ENCODE measurements at places on chromosomes 6 and 20.

GRCh38 chr6:85460154-85460920 lies 10.5 kb downstream of the NT5E start:
- DNase-seq = no peak

DNA sequence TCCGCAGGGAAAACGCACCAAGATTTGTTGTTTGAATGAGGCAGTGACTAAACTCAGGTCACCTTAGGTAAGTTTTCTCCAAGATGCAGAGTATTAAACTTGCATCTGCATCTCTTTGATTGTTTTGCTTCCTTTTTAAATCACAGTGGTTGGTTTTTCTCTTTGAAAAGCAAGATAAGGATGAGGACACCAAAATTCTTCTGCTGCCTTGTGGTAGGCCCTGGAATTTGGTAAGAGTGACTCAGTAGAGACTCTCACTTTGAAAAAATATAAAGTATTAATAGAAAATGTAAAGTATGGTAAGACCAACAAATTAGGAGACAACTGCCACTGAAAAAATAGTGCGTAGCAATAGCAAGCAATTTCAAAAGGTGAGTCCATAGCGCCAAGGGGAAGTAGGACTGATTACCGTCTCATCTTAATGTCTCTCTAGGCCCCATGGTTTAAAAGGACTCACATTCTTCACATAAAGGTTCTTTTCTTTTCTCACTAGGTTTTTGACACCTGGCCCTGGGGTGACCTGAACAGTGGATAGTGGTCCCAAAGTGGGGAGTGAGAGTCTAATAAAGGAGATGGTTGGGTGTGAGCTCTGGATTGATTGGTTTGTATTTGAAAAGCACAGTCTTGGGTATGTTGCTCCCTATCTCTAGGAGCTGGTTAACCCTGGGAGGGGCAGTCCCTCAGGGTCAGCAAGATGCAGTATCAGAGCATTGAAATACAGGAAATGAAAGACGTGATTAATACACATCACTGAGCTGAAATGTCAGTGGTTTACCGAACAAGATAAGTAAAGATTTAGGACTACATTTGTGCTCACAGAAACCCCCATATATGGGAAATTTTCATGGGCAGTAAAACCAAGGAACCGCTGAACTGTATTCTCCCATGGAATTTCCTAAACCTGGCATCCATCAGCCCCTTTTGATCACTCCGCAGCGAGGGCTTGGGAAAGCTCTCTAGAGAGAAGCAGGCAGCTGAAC lies 221.2 kb downstream of the SLC24A3 start:
- DNase-seq = no peak

DNA sequence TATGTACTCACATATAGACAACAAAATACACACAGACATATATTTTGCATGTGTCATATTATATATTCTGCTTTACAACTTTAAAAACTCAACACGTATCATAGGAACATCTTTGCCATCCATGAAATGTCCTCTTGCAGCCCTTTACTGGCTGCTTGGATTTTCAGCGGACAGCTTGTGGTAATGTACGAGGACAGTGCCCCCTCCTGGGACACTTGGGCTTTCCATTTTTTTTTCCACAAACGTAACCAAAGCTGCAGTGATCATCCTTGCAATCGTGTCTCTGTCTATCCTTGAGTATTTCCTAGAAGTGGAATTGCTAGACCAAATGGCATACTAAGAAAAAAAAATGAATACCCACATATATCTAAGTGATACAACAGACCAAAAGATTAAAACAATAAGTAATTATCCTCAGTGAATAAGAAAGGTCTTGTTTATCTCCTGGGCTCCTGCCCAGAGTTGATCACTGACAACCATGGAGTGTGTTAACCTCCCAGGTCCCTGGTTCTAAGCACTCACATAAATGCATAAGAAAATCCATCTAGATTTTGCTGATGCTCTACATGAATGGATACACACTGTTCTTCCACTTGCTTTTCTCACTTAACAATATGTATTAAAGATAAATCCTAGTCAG lies 18.1 kb downstream of the BPI start:
- peak; percentile 13 for DNase-seq

DNA sequence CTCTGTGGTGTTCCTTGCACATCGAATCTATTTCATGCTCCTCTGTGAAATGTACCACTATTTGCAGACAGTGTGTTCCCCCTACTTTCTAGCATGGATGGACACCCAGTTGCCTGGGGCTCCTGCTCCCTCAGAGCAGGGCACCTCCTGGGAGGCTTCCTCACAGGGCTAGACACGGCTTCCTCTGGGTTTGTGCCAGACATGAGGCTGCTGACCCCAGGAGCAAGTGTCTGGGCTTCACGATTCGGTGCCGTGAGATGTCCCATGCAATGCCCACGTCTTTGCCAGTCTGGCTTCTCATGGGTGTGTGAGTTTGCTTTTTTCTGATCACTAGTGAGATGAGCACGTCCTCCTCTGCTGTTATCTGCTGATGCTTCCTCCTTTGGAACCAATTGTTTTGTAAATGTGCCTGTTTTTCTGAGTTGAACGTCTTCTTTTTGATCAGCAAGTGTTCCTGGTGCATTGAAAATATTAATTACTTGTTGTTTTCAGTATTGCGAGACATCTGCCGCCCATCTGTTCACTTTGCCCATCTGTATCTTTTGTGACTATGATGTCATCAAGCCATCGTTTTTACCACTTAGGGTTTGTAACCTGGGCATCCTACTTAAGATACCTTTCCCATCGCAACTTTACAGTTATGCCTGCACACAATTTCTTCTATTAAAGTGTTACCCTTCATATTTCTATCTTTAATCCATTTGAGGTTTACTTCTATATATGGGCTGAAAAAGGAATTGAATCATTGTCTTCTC lies 92.0 kb downstream of the TTLL2 start:
- DNase-seq = no peak

GRCh38 chr6:165183071-165183470 lies 126.3 kb downstream of the C6orf118 start:
- no peak for DNase-seq

DNA sequence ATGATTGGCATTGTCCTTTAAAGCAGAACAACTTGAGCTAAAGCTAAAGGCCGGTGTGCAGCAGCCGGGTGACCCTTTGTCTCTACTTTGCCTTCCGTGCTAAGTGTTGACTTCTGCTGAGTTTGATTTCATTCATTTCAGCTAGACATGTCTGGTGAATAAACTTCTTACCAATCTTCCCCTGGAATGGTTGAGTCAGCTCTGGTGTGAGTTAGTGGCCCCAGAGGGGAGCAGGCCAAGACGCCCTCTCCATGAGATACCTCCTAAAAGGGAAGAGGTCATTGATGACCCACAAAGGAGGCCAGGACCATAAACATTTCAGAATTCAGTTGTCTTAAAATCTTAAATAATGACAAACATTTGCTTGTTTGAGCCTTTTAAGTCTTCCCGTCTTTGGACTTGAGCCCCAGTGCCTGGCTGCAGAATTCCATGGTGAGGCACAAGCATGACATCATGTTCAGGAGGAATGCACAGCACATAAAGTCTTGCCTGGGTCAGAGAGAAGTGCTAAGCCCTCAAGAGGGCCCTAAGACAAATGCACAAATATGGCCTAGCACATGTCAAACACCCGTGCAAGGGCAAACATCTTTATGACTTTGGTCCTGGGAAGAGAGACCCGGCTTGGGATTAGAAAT lies 96.3 kb upstream of the NEDD9 start:
- no peak for DNase-seq

DNA sequence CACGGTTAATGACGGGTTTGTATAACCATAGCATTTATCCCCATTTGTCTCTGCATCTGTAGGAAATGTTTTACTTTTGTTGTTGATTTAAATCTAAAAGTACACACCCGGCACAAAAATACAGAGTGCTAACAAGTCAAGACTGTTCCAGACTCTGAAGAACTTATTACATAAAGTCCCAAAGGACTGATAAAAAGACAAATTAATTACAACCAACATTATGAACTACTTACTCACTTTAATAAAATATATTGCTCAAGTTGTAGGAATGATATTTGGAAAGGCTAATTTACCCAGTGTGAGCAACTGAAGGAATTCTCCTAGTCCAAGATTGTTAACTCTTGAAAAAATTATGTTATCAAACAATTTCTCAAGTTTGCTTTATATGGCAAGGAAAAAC lies 115.6 kb downstream of the KIF13A start:
- no peak for DNase-seq

GRCh38 chr6:134422426-134423231 lies 104.7 kb upstream of the SGK1 start:
- no peak for DNase-seq

DNA sequence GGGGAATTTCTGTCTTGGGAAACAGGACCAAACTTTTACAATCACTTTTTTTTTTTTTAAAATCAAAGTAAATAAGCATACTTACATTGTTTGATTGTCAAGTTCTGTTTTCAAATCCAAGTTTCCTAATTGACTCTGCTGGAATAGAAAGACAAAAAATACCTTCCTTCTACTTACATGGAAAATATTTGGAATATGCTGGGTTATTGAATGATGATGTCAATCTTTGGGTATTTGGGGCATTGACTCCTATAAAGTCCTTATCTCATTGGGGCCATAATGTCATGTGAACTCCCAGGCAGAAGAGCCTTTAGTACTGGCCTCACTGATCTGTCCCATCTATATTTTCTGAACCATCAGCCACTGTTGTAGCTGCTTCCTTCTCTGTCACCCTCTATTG lies 122.6 kb upstream of the NOX3 start:
- no peak for DNase-seq

GRCh38 chr6:89387516-89388201 lies 24.4 kb downstream of the RRAGD start:
- no peak for DNase-seq

DNA sequence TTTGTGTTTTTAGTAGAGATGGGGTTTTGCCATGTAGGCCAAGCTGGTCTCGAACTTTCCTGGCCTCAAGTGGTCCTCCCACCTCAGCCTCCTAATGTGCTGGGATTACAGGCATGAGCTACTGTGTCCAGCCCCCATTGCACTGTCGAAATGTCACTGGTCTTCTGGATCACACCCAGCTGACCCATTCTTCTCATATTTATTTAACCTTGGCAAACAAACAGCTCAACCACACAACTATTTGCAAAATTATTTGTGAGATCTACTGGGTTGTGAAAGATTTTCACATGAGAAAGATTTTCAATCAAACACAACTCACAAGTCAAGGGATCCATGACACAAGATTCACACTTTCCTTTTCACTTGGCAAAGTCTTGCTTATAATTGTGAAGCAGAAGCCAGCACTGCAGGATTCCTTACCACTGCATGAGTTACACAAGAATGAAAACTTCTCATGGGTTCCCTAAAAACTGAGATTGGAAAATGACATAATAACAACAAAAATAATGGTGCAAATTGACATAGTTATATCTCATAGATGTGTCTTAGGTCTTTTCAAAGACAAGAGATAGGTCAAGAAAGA lies 2.0 kb upstream of the CST9L start:
- DNase-seq = no peak

DNA sequence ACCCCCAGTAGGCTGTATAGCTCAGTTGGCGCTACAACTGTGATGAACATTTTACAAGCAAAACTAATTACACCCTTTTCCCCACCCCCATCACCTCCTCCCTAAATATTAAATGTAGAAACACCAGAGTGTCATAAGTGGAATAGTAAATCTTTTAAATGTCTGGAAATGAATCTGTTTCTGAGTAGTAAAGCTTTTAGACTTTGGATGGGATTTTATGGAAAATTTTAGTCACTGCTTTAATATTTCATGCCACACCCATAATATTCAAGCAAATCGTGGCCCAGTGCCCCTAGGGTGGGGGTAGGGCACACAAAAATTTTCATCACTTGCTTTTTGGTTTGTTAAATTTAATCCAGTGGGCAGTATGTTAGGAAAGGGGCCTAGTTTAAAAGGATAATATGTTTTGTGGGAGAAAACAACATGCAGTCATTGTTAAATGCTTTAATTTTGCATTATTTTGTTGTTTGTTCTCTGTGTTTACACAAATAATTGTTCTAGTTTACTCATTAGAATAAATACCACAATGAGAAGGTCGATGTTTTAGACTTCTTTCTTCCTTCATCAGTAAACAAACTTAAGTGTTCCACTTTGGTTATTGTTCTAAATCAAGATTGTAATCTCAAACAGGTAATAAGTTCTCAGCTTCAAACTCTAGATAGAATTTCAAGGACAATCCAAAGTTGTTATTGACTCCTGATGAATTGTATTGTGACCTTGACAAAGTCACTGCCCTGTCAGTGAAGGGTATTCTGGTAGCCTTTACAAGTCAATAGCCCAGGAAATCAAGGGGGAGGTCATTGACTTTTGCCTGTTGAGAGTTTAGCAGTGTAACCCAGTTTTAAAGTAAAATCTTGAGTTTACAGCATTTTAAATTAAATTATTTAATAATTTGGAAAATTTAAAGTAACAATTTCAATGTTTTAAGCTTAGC lies 79.2 kb downstream of the CBFA2T2 start:
- no peak for DNase-seq

DNA sequence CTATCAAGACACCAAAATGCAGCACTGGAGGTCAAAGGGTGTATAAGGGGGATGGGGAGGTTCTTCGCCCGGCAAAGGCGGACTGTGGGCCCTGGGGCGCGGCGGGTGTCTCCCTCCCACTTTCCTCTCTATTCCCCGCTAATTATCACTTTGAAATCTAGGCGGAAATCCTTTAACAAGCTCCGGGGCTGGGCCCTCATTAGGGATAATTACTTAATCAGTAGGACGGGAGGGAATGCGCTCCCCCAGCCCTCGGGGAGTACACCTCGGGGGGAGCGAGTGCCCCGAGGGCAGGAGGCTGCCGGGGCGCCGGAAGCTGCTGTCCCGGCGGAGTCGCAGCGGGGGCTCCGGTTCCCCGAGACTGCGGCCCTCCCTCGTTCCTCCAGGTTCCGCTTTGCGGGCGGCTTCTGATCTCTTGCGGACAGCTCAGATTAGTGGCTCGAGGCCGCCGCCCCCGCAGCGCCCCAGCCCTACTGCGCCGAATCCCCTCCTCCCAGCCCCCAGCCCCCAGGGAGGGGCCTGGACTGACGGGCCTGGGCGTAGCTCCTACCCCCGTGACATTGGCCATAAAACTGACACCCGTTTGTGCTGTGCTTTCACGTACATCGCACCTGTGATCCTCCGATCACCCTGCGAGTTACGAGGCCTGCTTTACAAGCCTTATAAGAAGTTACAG lies 14.7 kb downstream of the MUCL3 start:
- peak; percentile 82 for DNase-seq

DNA sequence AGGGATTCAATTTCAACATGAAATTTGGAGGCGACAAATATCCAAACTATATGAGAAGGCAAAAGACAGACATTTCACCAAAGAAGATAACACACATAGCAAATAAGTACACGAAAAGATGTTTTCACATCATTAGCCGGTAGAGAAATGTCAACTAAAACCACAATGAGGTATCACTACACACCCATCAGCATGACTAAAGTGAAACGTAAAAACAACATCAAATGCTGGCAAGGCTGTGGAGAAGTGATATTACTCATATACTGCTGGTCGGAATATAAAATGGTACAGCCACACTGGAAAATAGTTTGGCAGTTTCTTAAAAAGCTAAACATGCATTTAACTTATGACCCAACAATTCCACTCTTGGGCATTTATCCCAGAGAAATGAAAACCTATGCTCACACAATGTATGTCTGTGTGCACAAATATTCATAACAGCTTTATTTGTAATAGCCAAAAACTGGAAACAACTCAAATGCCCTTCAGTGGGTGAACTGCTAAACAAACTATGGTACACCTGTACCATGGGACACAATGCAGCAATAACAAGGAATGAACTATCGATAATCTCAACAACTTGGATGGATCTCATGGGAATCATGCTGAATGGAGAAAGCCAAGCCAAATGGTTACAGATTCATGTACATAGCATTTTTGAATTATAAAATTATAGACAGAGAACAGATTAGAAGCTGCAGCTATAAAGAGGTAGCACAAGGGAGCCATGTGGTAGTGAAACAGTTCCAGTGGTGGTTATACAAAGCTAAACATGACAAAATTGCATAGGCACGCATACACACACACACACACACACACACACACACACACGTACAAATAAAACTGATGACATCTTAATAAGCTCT lies 8.6 kb downstream of the ADAT2 start:
- no peak for DNase-seq
